ENCODE measurements at places on chromosomes 16 and 17.
A peak's percentile ranks its signal among the peaks of the same experiment; 100 is the strongest.

- no peaks in the 10 kb centered on the region for H3K36me3 ChIP-seq
- peaks cover 31% of the 10 kb centered on the region for H3K27me3 ChIP-seq
- H3K4me3 ChIP-seq, result no peak overlapping the region
Observed at GRCh38 chr17:74569020-74570003, 2.0 kb upstream of the CD300H start.

- no peaks in the 10 kb centered on the region for H3K36me3 ChIP-seq
- no peak overlapping the region for H3K4me3 ChIP-seq
- no peak for DNase-seq
- peaks cover 62% of the 10 kb centered on the region for H3K27me3 ChIP-seq
- H3K27ac ChIP-seq, result no peak overlapping the region
Observed at GRCh38 chr17:61419496-61420046, 19.9 kb downstream of the TBX2 start.

DNA sequence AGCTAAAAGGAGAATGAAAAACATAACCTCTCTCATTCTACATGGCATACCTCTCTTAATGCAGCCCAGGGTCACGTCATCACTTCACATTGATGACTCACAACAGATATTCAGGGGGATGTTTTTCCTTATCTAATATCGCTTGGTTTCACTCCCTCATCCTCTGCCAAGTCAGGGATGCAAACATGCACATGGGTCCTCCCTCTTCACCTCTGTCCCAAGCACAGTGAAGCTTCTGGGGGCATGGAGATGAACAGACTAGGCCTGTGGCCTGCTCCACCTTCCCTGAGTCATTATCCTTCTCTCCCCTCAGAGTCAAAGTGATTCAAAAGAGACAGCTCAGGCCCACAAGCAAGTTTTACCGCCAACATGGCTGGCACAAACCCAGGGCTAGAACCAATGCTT is 2.3 kb upstream of the MT2A start:
- peaks cover 6% of the 10 kb centered on the region for H3K4me1 ChIP-seq
- H3K4me3 ChIP-seq, result no peak overlapping the region
- no peak for DNase-seq
- no peak overlapping the region for H3K27ac ChIP-seq
- peaks cover 81% of the 10 kb centered on the region for H3K27me3 ChIP-seq

DNA sequence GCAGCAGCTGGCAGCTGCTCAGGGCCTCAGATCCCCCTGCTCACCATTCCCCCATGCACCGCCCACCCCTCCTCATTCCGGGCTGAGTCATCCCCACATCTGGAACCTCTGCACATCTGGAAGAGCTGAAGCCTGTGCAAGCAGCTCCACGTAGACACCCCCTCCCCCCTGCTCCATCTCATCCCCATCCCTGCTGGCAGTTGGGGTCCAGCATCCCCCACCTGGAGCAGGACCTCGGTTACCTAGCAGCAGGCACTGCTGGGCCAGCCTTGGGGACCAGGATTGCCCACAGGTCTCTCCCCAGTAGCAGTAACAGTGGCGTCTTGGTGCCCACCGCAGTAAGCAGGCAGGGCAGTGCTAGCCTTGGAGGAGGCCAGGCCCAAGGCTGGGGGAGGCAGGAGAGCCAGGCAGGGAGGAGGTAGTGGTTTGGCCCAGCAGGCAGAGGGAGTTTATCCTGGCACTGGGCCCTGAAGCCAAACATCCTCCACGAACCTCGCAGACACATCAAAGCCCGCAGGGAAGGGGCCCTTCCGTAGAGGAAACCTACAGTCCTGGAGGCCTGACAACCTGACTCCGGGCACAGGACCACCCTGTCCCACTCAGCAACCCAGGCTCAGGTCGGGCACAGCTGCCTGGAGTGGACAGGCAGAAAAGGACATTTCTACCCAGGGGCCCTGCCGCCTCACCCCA is 7.7 kb upstream of the TMEM92 start:
- peaks cover 39% of the 10 kb centered on the region for H3K27me3 ChIP-seq
- no peak overlapping the region for H3K27ac ChIP-seq
- H3K36me3 ChIP-seq, result no peaks in the 10 kb centered on the region
- H3K4me1 ChIP-seq, result peaks cover 4% of the 10 kb centered on the region

DNA sequence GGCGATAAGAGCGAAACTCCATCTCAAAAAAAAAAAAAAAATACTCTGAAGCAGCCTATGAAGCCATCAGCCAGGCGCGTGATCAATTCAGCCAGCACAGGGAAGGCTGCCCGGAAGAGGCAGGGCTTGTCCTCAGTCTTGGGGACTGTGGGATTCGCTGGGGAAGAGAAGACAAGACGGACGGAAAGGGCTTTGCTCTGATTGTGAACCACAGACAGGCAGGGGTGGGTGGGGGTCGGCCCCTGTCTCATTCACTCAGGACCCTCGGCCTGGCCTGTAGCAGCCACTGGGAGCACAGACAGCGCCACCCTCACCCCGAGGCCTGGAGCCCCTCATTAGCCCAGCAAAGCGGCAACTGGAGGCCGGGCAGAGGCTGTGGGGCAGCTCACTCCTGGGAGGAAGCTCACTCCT is 37.2 kb downstream of the ABR start:
- H3K4me3 ChIP-seq, result no peak overlapping the region
- H3K27me3 ChIP-seq, result peaks cover 4% of the 10 kb centered on the region
- peak overlapping the region; percentile 33 for H3K27ac ChIP-seq
- H3K36me3 ChIP-seq, result peaks cover 6% of the 10 kb centered on the region
- H3K4me1 ChIP-seq, result peaks cover 10% of the 10 kb centered on the region

DNA sequence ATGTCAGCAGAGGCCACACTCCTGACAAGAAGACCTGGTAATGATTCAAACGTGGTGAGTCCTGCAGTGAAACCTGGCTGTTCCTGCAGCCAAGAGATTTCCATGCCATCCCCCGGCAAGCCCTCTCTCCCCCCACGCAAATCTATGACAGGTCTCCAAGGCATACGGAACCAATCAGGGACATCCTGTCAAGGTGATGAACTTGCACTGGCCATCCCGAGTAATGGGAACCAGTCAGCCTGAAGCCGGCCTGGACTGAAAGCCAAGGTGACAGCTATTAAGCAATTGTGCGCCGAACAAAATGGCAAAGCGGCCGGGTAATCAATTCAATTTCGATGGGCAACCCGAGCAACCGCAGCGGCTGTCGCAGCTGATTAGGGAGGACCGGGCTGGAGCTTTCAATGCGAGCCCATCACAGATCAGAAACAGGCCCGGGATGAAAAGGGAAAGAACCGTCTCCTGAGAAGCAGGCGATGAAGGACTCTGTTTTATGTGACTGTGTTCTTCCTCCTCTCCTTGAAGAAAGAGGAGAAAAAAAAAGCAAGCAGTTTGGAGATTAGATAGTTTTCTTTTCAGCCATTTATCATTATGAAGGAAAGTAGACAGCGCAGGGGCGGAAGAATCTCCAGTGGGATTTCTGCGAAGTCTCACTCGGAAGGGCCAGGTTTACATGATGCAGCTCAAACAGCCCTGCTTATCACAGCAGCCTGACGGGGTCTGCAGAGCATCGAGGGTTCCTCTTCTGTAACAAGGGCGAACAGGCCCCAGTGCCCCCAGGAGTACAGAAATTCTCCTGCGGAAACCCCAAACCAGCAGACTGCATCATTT is 35.2 kb downstream of the TBX4 start:
- no peak overlapping the region for H3K27ac ChIP-seq
- no peak overlapping the region for H3K4me3 ChIP-seq
- DNase-seq, result no peak
- no peaks in the 10 kb centered on the region for H3K36me3 ChIP-seq

DNA sequence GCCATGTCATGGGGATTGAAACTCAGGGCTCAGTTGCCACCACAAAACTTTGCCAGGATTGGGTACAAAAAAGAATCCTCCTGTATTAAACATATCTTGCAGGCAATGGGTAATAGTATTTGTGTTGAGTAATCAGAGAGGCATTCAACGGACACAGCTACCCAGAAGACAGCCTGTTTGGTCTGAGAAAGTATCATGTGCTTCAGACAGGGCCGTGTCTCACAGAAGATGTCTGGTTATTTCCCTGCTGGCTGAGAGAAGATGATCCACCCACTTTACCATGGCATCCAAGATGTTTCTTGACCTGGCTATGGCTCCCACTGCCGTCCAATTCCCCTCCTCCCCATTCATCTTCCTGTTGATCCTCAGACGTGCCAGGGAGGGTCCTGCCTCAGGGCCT is 304.3 kb upstream of the XYLT1 start:
- no peak overlapping the region for H3K27ac ChIP-seq
- H3K4me3 ChIP-seq, result no peak overlapping the region
- peaks cover 9% of the 10 kb centered on the region for H3K4me1 ChIP-seq
- H3K36me3 ChIP-seq, result no peaks in the 10 kb centered on the region
- no peak for DNase-seq
- peaks cover 22% of the 10 kb centered on the region for H3K27me3 ChIP-seq

GRCh38 chr16:16923479-16923878 is 544.5 kb downstream of the NPIPA7 start:
- H3K27ac ChIP-seq, result no peak overlapping the region
- no peaks in the 10 kb centered on the region for H3K4me1 ChIP-seq
- no peak for DNase-seq
- H3K27me3 ChIP-seq, result peaks cover 12% of the 10 kb centered on the region
- no peak overlapping the region for H3K4me3 ChIP-seq
